ENCODE measurements at places on chromosomes 2 and 18. TPM values are rescaled to one million over a fixed set of nuclear protein-coding genes. Genes with fewer than 3 reads are reported as not detected.

Gene MYO7B
- total RNA-seq, result 0.32 TPM

- no peak for DNase-seq
Measured at GRCh38 chr2:219511547-219512325, 2.5 kb upstream of the ASIC4 start.

DNA sequence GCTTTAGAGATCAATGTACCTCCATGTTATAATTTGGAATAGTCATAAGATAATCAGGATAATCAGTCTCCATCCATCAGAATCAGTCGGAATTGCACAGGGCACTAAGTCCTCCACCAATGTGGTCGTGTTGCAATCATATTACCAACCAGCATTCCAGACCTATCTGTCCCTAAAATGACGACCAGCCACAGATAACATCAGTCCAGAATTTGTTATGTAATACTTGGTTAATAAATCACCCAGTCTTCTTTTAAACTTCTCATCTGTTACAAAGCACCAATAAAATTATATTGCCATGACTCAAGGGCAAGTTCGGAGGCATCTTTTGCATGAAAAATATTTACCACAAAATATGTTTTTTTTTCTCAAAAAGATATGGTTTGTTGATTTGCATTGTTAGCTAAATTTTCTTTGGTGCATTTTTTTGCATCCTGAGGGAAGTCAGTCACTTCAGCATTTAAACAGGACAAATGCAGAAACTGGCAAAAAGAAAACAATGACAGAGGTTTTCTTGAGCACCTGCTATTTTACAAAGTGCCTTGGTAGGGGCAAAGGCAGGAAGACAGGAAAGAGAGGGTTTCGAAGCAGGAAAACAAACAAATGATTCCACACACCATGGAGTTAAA, 29.3 kb downstream of the PIEZO2 start:
- DNase-seq, result no peak

DNA sequence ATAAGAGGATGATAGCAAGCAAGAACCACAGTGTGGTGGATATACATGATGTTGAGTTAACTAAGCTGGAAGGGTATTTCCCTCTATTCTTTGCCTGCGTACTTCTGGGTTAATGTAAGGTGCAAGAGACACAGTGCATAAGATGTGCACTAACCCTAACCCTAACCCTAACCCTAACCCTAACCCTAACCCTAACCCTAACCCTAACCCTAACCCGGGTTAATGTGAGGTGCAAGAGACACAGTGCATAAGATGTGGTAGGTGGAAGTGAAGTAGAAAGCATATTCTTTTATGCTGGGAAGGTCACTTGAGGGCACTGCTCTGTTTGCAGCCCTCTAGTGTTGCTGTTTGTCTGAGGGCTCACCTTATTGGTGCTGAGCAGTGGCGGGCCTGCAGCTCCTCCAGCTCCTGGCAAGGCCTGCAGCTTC, 181.5 kb upstream of the ITGA4 start:
- DNase-seq, result peak; percentile 43

Gene COL6A3
- total RNA-seq, result 64.9 TPM

Gene TNFRSF11A
- 0.94 TPM for total RNA-seq

DNA sequence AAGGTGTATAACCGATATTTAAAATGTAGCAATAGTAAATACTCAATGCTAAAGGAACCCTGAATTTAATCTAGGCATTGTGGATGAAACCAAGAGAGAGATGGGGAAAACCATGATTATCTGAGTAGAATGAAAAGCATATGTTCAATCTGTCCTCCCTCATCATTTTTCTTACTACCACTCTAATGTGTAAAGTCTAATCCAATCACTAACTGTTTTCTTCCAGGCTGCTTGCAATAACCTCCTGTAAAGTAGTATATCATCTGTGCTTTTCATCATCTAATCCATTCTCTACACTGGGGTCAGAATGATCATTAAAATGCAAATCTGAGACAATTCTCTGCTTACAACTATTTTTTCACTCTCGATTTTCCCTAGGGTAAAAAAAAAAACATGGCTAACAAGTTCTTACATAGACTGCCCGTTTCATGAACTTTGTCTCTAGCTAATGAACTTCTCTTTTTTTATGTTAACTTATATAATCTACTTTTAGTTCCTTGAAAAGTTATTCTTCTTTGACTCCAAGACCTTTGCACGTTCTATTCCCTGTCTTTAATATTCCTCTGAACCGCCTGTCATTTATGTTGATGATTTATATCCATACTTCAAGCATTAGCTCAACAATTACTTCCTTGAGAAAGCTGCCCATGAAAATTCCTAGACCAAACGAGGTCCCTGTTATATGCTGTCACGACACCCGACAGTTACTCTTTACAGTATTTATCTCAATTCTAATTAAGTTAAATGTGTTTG, 94.7 kb upstream of the SLC8A1 start:
- DNase-seq, result no peak
